ENCODE measurements at places on chromosomes 2 and 18. TPM values are rescaled to one million over a fixed set of nuclear protein-coding genes. Genes with fewer than 3 reads are reported as not detected.

Gene GTF2A1L
- polyA plus RNA-seq: 0.36 TPM

Gene GPR45
- not detected for polyA plus RNA-seq

Gene REG3G
- polyA plus RNA-seq: not detected

Gene ANKRD23
- 3.1 TPM for polyA plus RNA-seq

Gene CLEC4F
- polyA plus RNA-seq: 0.21 TPM

Gene NCKAP5
- 0.02 TPM for polyA plus RNA-seq

Gene VWC2L
- polyA plus RNA-seq: not detected

Gene WDR43
- polyA plus RNA-seq: 48.5 TPM

Gene KLHL30
- not detected for polyA plus RNA-seq

Gene ITSN2
- 11.9 TPM for polyA plus RNA-seq

Gene CAVIN2
- polyA plus RNA-seq: 1.5 TPM

Gene RAMP1
- polyA plus RNA-seq: 21.2 TPM

- no peak for DNase-seq
Observed at GRCh38 chr2:67416136-67416535, 19.0 kb downstream of the ETAA1 start.

- no peak for DNase-seq
Observed at GRCh38 chr2:184444217-184444616, 154.1 kb upstream of the ZNF804A start.

GRCh38 chr2:60595953-60596352, 42.5 kb upstream of the BCL11A start:
- no peak for DNase-seq

- DNase-seq: no peak
Observed at GRCh38 chr18:45652303-45653080, 37.2 kb downstream of the SLC14A2 start.

DNA sequence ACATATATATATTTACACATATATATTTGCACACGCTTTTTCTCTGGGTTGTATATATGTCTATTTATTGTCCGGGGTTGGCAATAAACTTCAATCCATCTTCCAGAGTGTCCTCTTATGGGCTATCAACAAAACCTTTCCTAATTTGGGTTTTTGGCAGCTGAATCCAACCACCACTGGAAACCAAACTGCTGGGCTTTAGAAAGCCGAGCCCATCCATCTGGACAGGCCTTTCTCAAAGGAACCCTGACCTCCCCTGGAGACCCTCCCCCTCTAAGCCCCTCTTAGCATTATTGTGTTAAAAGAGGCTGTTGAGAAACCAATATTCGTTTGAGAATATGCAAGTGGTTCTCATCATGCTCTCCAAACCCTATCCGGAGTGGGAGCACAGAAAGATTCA, 153.6 kb downstream of the NRP2 start:
- DNase-seq: no peak

DNA sequence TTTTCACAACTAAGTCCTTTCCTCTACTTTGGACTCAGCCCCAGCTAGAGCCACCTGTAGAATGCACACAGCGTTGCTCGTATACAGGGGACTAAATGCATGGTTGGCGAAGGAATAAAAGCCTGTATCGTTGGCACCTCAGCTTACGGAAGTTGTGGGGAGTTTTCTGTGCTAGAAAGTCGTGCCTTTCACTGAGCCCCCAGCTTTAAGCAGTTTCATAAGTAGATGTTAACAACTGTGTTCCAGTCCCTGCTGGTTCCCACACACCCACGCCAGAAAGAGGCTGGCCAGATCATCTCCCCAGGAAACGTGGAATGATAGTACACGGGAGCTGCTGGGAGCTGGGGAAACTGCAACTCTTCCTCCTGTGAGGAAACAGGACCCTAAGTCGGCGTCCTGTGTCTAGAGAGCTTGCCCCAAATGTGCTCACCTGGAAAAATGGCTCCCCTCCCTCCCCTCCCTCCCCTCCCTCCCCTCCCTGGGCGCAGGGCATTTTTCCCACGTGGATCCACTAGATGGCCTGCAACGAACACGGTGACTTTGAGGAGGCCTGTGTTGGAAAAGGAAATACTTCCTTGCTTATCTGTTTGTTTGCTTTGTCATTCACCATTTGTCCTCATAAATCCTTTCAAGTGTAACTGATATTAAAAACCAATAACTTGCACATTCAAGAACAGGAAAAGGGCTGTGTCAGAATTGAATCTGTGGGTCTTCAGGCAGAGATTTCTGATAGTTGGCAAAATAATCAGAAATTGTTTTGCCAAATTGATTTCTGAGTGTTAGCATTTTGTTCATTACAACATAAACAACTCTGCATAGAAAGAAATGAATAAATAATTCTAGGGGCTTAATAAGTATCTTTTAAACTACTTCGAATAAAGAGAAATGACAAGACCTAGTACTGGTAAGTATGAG, 43.9 kb upstream of the RFX8 start:
- DNase-seq: peak; percentile 59

- DNase-seq: peak; percentile 71
Observed at GRCh38 chr2:10773821-10774341, 38.7 kb downstream of the PDIA6 start.

- DNase-seq: peak; percentile 46
Observed at GRCh38 chr2:152497481-152498052, 162.6 kb downstream of the FMNL2 start.

DNA sequence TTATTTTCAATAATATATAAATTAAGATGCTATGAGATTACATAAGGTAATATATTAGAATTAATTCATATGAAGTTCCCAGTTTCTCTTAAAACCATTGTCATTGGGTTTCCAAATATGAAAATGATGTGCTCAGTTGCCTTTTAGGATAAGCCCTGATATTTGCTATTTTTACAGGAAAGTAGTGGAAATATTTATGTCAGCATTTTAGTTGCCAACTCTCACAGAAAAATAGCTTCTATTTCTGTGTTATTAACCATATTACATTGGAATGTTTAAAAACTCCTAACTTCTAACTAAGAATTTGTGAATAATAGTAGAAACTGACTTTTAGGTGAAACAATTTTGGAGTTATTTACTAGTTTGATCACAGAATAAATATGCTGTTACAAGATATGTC, 74.0 kb downstream of the TMX3 start:
- DNase-seq: no peak

GRCh38 chr18:75658330-75658729, 230.8 kb upstream of the SMIM21 start:
- no peak for DNase-seq

- no peak for DNase-seq
Observed at GRCh38 chr2:191177751-191178736, 27.2 kb upstream of the STAT4 start.

DNA sequence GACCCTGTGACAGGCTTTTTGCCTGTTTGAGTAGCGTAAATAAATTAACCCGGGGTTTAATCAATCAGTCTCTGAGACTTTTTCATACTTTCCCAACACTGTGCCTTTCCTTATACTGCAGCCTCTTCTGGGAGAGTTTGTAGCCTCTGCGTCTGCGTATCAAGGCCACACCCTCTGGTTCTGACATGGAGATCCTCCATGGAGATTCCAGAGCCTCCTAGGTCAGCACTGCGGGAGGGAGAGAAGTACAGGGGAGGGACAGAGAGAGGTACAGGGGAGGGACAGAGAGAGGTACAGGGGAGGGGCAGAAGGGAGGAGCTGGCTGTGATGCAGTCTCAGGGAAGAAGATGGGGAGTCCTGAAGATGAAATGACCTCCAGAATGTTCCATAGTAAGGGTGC, 166.0 kb downstream of the ARL4C start:
- no peak for DNase-seq

DNA sequence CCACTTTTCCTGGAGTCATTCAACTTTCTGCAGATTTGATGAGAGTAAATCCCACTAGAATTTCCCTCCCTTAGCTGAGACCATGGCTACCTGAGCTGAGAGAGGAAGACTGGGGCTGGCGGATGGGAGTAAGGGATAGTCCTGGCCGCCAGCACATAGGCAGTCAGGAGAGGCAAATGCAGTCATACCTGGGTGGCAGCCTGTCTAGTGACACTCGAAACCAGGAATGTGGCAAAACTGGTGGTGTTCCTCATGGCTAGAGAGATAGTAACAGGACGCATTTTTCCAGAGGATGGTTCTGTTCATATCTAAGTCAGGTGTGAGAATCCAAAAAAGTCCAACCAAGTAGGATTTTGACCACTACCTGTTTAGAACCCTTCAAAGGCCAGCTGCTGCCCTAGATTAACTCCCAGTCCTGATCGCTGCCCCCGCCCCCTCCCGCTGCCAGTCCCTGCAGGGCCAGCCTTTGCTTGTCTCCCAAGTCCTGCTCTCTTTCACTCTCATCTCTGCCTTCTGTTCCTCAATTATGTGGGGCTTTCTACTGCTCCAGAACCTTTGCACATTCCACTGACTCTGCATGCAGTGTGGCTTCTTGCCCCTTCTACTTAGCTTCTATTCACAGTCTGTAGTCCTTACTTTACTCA, 17.4 kb upstream of the SCG2 start:
- no peak for DNase-seq

DNA sequence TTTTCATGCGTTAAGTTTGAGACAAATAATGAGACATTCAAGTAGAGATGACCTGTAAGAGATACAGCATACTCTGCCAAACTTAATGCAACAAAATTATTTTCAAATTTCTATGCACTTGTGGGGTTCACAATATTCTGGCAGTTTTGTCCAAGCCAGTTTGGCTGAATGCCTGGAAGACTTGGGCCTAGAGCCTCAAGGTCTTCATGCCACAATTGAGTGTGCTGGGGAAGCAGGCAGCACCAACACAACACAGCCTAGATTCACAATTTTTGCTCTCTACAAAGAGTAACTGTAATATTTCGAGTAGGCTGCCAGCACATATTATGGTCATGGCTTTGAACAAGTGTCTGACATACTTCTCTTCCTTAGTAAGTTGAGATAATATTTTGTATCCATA, 461.4 kb upstream of the SPHKAP start:
- no peak for DNase-seq

GRCh38 chr2:138028538-138028937, 64.3 kb downstream of the HNMT start:
- DNase-seq: no peak

- DNase-seq: no peak
Observed at GRCh38 chr18:58337686-58338085, 291.2 kb downstream of the ALPK2 start.

- no peak for DNase-seq
Observed at GRCh38 chr2:165627470-165627869, 158.0 kb downstream of the CSRNP3 start.

DNA sequence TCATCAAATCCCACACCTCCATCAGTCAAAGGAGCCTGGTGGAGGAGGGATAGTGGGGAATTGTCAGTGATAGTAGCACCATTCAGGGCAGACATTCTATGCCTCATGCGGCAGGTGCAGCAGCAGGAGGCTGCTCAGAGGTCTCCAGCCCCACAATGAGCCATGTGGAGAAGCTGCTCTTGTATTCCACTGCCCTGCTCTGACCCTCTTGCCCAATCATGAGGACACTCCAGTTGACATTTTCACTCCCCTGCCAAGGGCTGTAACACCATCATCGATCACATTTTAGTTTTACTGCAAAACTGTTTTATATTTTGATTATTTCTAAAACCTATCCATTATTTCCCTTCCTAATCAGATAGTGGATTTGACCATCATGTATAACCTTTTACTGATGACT, 487.6 kb upstream of the KLHL29 start:
- no peak for DNase-seq

GRCh38 chr18:62386601-62387000, 61.5 kb downstream of the TNFRSF11A start:
- no peak for DNase-seq

- DNase-seq: no peak
Observed at GRCh38 chr2:658426-658825, 18.8 kb downstream of the TMEM18 start.

DNA sequence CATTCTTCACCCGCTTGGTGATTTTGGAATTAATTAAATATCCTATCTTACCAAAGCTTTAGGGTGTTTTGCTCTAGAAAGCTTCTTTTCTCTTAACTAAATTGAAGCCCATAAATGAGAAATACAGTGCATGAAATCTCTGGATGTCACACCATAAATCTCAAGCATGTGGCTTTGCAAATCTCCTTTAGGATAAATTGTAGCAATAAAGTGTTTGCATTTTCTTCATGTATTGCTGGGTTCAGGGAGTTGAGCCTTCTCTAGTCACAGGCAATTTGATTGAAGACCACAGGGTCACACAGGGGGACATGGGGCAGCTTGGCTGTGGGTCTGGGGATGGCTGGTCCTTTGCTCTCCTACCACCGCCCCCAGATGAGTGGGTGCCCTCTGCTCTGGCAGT, 364.2 kb downstream of the CLIP4 start:
- no peak for DNase-seq

- DNase-seq: peak; percentile 75
Observed at GRCh38 chr2:24050041-24050979, 769 bp downstream of the FKBP1B start.
